BJ (cell line): ENCODE measurements at places on chromosomes 6 and 20.

GRCh38 chr6:100335991-100336390, 128.7 kb downstream of the SIM1 start:
- DNase-seq: no peak

GRCh38 chr6:149366267-149366921, 33.7 kb upstream of the SUMO4 start:
- DNase-seq: no peak

DNA sequence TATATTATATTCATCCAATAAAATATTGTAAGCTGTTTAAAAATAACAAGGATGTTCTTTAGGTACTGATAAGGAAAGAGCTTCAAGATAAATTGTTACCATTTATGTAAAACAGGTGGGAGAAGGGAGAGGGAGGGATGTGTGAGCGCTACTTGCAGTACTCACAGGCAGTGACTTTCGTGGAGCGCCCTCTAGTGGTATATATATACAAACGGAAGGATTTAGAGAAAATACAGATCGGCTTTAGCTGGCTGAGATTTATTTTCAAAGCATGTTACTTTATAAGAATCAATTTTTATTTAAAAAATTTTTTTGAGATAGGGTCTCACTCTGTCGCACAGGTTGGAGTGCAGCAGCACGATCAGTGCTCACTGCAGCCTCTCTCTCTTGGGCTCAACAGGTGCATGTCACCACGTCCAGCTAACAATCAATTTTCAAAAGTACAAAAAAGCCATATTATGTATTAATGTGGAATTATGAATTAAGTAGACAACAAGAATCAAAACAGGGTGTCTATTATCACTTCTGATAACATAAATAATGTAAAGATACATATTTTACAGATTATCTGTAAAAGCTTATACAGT, 3.3 kb upstream of the MOG start:
- DNase-seq: no peak

DNA sequence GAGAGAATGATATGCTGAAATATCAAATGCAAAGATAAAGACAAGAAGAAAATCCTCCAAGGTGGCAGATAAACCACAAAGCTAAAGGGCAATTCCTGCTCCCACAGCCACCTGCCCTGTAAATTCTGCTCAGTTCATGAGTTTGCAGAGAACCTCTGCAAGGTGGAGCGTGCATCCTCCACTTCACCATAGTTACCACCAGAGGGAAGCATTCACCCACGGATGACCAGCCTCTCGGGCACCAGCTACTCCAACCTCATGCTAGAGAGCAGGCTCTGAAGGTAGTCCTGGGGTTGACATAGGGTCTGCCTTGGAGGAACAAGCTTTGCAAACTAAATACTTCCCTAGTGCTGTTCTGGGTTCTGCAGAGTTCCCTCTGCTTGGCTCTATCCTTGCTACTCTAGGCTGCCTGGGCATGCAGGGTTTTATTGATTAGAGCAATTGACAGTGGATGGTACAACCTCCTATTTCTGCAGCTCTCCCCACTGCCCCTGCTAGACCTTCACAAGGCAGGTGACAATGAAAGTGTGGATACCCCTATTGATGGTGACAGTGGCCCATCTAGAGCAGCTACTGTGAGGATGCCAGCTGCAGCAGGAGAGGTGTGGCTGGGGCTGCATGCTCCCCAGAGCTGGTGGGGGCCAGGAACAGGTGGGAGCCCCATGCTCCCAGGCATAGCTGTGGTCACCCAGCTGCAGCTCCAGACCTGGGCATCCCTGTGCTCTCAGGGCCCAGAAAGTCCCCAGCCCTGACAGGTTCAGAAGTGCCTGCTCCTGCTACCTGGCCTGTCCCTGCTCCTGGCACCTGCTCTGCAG, 51.1 kb downstream of the GGTLC1 start:
- no peak for DNase-seq

DNA sequence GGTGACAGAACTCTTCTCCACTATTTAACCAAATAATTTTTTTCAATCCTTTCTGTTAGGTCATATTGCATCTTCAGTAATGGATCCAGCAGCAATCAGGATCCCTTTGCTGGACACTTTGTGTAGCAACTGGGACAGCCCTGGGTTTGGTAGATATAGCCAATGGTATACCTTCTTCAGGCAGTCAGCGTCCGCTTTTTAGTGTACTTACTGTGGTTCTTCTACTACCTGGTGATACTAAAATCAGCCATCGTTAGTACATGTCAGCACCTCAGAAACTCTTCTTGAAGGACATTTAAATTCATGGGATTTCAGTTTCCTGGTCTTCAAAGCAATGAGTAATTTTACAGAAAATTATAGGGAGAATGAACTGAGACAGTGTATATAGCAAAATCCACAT, 93.5 kb downstream of the ADGRG6 start:
- no peak for DNase-seq

- no peak for DNase-seq
Observed at GRCh38 chr6:169321546-169321945, 67.9 kb upstream of the THBS2 start.

DNA sequence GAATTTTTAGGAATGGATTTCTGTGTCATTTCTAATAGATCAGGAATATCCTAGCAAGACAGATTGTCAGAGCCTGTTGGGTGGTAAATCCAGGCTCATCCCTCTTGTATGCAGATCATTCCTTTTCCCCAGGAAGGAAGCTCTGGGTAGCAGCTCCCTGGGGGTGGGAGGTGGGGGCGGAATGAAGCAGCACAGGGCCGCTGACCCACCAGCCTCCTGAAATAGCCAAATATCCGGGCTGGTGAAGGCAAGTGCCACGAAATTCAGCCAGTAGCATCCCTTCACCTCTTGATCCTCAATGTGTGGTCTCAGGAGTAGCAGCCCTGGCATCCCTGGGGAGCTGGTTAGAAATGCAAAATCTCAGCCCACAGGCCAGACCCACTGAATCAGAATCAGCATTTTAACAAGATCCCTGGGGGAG, 256.9 kb downstream of the LRFN2 start:
- DNase-seq: no peak

GRCh38 chr6:128339635-128340450, 180.6 kb downstream of the PTPRK start:
- no peak for DNase-seq

- peak; percentile 76 for DNase-seq
Observed at GRCh38 chr6:31664790-31665500, at the start of gene GPANK1. TSS of gene GPANK1 (minus strand) at chr6:31664997. CDS start at chr6:31664478, 519 bp downstream.

- DNase-seq: no peak
Observed at GRCh38 chr6:44007818-44008621, 119.2 kb downstream of the MRPL14 start.

GRCh38 chr6:122702841-122703240, 76.7 kb upstream of the FABP7 start:
- DNase-seq: no peak

GRCh38 chr6:145815309-145816274, 997 bp upstream of the FBXO30 start:
- no peak for DNase-seq

- DNase-seq: no peak
Observed at GRCh38 chr6:132830334-132830751, 16.0 kb downstream of the RPS12 start.

GRCh38 chr6:46129629-46130511, at the start of gene ENPP4:
TSS of gene ENPP4 (plus strand) at chr6:46129989. CDS start at chr6:46139584, 9,595 bp downstream.
- DNase-seq: peak; percentile 27

- DNase-seq: no peak
Observed at GRCh38 chr6:142700671-142701312, 244.2 kb downstream of the HIVEP2 start.

DNA sequence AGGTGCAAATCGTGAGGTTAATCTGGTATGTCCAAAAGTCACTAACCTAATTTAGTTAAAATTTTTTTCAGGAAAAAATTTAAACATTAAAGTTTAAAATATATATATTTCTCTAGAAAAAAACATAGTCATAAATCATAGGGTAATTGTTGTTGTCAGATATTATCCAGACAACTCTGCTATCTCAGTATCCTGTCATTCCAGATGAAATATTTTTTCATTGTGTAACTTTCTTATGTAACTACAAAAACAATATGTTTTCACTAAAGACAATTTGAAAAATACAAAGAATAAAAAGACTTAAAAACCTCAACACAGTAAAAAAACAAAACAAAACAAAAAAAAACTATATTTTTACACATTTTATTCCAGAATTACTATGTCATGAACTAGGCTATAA, 57.6 kb downstream of the TENT5A start:
- no peak for DNase-seq

DNA sequence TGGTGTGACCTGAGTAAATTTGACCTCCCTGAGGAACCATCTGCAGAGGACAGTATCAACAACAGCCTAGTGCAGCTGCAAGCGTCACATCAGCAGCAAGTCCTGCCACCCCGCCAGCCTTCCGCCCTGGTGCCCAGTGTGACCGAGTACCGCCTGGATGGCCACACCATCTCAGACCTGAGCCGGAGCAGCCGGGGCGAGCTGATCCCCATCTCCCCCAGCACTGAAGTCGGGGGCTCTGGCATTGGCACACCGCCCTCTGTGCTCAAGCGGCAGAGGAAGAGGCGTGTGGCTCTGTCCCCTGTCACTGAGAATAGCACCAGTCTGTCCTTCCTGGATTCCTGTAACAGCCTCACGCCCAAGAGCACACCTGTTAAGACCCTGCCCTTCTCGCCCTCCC, 24.3 kb downstream of the GTSF1L start:
- no peak for DNase-seq

DNA sequence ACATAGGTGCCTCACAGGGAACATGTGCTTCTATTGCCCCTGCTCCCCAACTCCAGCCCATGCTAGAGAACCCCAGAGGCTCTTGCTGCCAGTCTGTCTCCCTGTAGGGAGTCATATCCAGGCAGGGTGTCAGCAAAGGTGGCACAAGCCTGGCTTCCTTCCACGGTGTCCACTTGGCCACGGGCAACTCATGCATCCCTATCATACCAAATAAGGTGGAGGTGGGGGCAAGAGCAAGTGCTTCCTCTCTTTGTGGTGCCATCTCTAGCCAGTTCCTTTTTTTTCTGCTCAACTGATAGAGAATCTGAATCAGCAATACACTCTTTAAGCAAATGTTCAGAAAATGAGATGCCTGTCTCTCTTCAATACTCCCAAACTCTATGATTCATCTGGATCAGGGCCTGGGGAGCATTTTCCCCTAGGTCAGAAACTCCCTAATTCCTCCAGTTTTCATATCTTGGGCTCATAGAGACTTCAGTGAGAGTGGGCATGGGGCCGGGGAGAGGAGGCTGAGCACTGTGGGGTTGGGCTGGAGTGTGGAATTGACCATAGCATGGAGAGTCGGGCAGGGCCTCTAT, 105.1 kb upstream of the GPR6 start:
- no peak for DNase-seq

DNA sequence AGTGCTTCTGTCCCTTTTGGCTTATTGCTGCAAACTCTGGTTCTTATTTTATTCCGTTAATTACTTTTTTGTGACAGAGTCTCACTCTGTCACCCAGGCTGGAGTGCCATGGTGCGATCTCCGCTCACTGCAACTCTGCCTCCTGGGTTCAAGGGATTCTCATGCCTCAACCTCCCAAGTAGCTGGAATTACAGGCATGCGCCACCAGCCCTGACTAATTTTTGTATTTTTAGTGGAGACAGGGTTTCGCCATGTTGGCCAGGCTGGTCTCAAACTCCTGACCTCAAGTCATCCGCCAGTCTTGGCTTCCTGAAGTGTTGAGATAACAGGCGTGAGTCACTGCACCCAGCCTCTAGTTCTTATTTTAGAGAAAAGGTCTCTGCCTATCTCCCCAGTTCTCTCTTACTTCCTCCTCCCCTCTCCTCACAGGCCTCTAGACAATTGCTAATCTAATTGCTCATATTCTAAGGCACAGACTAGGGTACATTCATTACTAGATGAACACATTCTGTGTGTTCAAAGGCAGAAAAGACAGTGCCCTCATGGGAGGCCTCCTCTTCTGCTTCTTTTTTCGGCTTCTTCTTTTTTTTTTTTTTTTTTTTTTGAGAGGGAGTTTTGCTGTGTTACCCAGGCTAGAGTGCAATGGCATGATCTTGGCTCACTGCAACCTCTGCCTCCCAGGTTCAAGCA, 27.0 kb downstream of the EDEM2 start:
- DNase-seq: no peak

DNA sequence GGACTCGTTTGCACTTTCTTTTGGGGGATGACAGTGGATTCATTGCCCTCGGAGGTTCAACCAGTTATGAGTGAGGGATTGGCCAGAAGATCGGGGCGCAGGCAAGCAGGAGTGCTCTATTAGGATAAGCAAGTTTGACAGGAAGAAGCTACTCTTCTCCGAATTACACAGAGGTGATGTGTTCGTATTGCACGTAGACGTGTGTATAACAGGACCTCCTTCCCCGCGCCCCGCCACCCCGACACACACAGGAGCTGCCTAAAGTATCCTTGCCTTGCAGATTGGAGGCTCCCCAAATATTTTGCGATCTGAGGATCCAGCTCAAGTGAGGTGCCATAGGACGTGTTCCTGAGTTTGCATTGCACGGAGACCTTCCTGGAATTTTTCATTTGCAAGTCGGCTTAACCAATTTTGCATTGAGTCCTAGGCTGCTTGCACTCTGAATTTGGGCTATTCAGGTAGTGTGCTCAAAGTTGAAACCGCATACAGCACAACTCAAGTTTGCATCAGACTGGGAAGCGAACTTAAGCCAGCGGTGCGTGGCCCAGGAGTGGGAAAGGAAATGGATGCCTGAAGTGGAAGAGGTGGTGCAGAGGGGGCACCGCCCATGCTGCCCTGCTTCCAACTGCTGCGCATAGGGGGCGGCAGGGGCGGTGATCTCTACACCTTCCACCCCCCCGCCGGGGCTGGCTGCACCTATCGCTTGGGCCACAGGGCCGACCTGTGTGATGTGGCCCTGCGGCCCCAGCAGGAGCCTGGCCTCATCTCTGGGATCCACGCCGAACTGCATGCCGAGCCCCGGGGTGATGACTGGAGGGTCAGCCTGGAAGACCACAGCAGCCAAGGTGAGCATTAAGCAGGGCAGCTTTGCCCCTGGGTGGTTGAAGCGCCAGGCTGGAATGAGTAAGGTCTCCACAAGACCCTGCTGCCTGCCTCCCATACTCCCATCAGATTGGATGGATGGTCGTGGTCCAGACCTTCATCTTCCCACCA, 770 bp downstream of the TCF19 start:
- DNase-seq: no peak

GRCh38 chr6:156045401-156046267, 590.0 kb upstream of the NOX3 start:
- no peak for DNase-seq

DNA sequence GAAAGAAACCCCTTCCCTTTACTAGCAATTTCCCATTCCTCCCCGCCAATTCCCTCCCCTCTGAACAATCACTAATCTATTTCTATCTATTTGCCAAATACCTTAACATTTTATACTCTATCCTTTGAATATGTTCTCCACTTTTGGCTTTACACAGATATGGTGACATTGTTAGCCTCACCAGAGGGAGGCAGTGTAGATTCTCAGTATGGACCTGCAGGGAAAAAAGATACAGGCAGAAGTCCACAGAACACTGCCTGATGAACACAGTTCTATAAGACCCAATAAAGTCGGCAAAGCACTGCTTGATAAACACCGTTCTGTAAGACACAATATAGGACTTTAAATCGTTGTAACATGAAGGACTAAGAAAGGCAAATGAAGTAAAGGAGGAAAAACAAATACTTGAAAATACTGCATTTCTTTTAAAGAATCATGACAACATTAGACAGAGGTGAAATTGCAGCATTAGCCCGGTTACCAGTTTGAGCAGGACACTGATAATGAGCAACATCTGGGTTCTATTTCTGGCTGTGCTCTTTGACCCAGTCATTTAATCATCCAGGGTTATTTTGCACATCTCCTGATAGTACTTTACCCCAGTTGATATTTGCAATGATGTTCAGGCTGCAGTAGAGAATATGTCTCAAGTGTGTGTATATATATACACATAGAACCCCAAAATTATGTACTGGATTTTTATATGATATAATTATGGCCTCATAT, 296.8 kb downstream of the UTRN start:
- DNase-seq: no peak
